Activated naive CD4-positive, alpha-beta T cell treated with anti-CD3 and anti-CD28 coated beads, Interleukin-2, amount 50 U/mL, for 72 hours (primary cell): ENCODE measurements at places on chromosomes 11 and 22.

DNA sequence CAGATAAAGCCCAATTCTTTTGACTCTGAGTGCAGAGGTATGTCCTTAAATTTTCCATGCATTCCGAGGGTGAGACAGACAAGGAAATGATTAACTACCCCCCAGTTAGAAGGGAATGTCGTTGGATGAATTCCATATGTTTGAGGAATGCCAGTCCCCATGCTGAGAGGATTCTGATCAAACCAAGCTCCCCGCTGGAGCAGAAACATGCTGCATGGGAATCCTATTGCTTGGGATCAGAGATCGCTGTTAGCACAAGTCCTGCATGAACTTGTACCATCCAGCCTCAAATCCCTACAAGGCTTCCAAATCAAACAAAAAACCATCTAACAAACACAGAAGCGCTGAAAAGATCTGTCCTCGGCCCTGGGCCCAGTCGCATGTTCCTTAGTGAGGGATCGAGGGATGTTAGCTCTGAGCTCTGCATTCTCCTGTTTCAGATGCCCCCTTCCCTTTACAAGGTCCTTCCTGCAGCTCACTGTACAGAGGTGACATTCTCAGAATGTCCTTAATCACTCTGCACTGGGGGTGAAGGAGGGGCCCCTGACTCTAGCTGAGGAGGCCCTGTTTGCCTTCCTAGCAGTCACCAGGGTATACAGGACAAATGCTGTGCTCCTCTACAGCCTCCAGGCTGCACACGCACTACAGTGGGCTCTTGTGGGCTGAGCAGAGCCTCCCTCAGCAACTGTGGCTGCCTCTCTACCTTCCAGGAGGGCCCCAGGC lies 353.4 kb downstream of the TENM4 start:
- no peak for DNase-seq

DNA sequence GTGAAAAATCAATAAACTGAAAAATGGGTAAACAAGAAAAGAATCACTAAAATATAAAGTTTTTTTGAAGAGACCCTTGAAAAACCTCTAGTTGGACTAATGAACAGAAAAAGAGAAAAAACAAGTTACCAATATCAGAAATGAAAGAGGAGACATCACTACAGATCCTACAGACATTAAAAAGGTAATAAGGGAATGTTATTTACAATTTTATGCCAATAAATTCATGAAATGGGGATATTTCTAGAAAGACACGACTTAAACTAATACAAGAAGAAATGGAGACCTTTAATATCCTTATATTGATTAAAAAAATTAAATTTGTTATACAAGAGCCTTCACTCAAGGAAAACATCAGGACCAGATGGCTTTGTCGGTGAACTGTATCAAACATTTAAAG lies 109.4 kb downstream of the TBC1D22A start:
- no peak for DNase-seq

GRCh38 chr11:68505596-68505995 lies 45.0 kb downstream of the PPP6R3 start:
- DNase-seq, result no peak

- DNase-seq, result no peak
Observed at GRCh38 chr11:131063638-131064037, 147.4 kb upstream of the SNX19 start.

GRCh38 chr11:45655347-45655756 lies 10.1 kb downstream of the CHST1 start:
- peak; percentile 61 for DNase-seq

DNA sequence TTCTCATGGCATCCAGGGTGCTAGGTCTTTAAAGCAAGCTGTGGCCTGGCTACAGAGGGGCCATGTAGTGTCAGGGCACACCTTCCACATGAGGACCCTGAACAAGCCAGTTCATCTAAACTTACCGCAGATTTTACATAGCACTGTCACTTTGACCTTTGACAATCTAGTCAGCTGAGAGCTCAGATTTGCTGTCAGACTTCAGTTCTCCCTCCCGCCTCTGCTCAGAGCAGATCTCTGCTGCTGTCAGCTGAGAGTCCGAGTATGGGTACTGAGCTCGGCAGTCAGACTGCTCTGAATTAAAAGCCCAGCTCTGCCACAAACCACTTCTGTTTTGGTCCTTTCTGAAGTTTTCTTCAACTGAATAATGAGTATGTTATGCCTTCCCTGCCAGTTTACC lies 507.1 kb downstream of the SOX6 start:
- no peak for DNase-seq

GRCh38 chr11:78622666-78623065 lies 48.0 kb upstream of the NARS2 start:
- DNase-seq, result no peak

DNA sequence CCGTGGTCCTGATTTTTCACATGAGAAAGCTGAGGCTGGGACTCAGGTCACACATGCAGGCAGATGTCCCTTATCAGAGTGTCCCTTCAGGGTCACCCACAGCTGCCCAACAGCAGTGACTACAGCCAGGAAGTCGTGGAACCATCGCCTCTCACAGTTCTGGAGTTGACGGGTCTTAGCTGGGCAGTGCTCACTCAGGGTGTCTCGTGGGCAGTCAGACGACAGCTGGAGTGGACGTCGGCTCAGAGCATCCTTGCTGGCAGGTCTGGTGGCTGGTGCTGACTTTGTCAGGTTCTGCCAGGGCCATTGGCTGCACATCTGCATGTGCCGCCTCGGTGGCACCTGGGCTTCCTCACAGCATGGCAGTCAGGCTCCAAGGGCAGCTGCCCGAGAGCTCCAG lies 35.6 kb upstream of the TH start:
- no peak for DNase-seq

GRCh38 chr11:21072558-21072957 lies 403.2 kb downstream of the NELL1 start:
- DNase-seq, result no peak

- peak; percentile 49 for DNase-seq
Observed at GRCh38 chr22:46036558-46037408, 59.8 kb upstream of the WNT7B start.

GRCh38 chr11:125494561-125494960 lies 1.5 kb downstream of the FEZ1 start:
- DNase-seq, result no peak

DNA sequence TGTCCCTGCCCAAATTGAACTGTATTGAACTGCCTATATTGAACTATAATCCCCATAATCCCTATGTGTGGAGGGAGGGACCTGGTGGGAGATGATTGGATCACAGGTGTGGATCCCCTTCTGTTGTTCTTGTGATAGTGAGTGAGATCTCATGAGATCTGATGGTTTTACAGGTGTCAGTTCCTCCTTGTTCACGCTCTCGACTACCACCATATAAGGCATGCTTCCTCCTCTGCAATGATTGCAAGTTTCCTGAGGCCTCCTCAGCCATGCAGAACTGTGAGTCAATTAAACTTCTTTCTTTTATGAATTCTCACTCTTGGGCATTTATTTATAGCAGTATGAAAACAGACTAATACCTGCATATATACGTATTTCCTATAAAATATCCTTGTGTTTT lies 206.5 kb upstream of the PDGFD start:
- no peak for DNase-seq

DNA sequence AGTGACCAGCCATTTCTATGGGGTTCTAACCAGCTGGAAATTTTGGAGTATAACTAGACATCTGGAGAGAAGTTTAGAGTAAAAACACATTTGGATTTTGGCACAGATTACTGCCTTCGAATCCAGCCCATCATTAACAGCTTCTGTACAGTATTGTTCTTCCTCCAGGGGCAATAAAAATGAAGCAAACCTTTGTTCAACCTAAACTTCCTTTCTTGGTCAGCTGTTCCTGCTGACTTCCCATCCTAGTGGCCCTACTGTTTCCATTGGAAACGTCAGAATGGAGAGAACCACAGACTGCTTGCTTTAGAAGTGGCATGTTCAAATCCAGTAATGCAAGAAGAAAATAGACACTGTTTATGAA lies 203.7 kb upstream of the MTMR2 start:
- DNase-seq, result no peak

- no peak for DNase-seq
Observed at GRCh38 chr11:20089796-20090653, 70.2 kb downstream of the DBX1 start.

- DNase-seq, result no peak
Observed at GRCh38 chr11:65781962-65782815, 1.4 kb upstream of the AP5B1 start.

DNA sequence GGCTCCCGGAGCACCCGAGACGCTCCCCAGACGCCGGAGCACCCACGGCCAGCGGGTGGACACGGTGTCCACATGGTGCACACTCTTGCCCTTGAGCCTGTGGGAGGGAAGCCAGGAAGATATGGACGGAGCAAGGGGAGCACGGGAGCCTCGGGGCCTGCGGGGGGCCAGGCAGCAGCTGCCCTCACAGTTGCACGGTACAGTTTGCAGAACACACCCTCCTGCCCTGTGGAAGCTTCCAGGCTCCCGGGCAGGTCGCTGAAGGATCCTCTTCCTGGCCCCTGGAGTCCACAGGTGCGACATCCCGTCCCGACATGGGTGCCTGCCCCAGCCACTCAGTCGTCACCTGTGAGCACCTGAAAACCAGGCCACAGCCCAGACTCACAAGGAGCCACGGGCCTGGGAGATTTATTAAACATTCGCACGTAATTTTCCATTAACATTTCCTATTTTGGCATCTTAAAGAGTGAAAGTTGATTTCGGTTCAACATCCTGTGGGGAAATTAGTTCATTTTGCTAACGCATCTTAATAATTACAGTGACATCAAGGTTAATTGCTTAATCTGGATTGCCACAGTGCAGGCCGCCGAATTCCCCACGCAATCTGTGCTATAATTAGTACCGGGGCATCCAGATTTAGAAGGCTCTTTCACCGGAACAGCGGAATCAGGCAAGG lies 253.3 kb downstream of the BRD1 start:
- DNase-seq, result no peak

DNA sequence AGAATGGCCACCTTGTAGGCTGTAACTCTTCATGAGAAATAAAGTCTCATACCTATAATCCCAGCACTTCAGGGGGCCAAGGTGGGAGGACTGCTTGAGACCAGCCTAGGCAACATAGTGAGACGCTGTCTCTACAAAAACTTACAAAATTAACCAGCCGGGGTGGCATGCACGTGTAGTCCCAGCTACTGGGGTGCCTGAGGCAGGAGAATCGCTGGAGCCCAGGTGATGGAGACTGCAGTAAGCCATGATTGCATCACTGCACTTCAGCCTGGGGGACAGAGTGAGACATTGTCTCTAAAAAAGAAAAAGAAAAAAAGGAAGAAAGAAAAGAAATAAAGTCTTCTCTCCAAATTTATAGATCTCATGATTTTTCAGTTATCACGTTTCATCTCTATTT lies 4.2 kb upstream of the SLCO2B1 start:
- DNase-seq, result no peak

GRCh38 chr11:129881570-129882170 lies 13.7 kb downstream of the NFRKB start:
- no peak for DNase-seq

- DNase-seq, result no peak
Observed at GRCh38 chr22:40022536-40023240, 27.9 kb downstream of the FAM83F start.

DNA sequence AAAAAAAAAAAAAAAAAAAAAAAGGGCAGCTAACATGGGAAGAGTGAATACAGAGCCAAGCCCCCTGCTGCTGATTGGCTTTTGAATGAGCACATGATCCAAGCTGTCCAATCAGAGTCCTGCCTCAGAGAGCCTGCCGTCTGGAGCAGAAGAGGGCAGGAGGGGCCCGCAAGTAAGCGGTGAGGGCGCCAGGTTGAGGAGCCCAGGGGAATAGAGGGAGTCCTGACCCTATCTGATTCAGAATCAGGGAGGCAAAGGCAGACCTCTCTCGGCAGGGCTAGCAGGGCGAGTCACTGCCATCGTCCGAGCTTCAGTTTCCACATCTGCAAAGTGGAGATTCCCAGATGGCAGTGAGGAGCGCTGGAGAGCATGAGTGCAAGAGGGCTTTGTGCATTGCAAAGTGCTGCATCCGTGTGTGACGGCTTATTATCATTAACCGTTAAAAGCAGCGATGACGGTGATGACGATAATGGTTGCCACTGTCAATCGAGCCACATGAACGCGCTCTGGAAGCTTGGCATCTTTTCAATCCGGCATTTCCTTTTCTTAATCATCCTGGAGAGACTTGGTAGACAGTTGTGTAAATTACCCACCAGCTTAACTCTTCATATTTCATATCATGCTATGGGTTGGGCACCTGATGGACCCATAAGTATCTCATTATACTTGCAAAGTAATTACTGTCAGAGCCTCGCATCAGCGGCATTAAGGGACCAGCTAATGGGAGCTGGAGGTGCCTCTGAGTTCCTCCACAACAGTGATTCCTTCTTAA lies 68.6 kb upstream of the ATXN10 start:
- DNase-seq, result no peak

- DNase-seq, result no peak
Observed at GRCh38 chr11:10522276-10522675, 18.7 kb downstream of the RNF141 start.

- DNase-seq, result no peak
Observed at GRCh38 chr11:73463359-73463758, 87.2 kb downstream of the RELT start.

GRCh38 chr22:44088976-44089570 lies 65.0 kb downstream of the PARVB start:
- DNase-seq, result no peak

- no peak for DNase-seq
Observed at GRCh38 chr11:100003985-100004384, 683.1 kb upstream of the ARHGAP42 start.

DNA sequence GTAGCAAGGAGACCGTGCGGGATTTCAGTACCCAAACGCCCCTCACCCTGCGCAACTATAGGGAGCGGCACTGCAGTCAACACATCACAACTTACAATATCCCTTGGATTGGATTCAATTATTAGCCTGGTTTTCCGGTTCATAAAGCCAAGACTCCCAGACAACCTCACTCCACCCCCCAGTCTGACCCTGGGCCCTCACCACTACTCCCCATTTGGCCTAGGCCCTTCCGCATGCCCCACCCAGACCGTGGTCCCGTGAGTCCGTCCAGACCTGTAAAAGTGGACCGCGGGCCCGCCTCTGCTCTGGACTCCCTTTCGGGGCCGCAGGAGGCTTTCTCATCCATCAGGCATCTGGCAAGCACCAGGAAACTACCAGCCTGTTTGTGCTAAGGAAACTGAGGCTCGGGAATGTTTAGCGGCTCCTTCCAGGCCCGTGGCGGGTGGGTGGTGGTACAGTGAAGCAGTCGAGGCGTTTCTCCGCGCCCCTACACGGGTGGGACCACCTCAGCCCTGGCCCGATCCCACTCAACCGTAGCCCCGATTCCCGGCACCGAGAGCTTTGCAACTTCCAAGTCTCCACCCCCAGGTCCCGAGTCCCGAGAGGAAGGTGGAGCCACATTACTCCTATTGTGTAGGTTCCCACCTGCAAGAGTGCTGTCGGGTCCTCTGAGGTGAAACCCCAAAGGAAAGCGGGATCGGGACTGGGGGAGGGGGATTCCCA lies 679 bp upstream of the DPP3 start:
- DNase-seq, result peak; percentile 24

DNA sequence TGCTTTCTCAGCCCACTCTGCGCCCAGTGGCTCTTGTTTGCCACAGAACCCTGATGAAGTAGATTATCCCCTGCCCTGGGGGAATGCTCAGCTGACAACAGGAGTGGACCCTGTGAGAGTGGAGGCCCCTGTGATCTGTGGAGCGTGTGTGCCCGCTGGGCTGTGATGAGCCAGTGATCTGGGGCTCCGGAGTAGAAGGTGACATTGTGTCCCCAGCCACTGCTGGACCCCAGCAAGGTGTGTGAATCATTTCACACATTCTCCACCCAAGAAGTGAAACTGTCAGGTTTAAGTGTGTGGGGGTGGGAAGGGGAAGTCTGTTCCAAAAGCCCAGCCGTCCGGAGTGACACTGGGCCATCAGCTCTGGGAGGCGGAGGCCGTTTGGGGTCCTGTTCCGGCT lies 33.1 kb upstream of the GRAMD4 start:
- DNase-seq, result no peak

- DNase-seq, result no peak
Observed at GRCh38 chr11:57100638-57101331, 81.0 kb upstream of the LRRC55 start.
